ELF-1 (cell line): ENCODE measurements at places on chromosomes 7 and 10.

GRCh38 chr10:14173391-14173705 is 157.4 kb downstream of the FRMD4A start:
- DNase-seq, result no peak

GRCh38 chr10:30828680-30829079 is 199.1 kb upstream of the LYZL2 start:
- DNase-seq, result no peak

DNA sequence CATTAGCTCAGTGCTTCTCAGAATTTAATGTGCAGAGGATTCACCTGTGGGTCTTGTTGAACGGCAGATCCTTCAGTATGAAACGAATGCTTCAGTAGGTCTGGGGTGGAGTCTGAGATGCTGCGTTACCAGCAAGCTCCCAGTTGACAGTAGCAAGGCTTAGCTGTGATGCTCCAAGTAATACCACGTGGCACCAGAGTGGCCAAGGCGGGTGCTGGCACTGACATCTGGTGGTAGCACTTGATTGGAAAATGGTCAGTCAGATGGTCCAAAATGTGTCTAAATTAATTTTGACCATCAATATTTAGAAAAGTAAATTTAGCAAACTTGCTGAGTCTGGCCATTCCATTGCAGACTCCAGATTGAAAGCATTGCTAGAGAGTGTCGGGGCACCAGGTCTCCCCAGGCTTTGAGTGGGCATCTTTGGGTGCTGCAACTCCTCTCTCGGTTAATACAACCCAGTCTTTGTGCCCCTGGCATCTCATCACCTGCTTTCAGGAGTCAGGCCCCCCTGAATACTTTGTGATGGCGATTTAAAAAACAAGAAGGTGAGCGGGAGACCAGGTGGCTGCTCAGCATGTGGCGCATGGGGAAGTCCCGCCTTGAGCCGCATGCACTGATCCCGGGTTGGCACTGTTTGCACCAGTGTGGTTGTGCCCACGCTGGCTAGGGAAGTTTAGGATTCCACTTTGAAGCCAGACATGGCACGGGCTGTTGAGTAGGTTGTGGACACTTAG is 130.1 kb downstream of the NT5C2 start:
- no peak for DNase-seq

GRCh38 chr7:79241288-79242060 is 212.0 kb downstream of the MAGI2 start:
- DNase-seq, result no peak

DNA sequence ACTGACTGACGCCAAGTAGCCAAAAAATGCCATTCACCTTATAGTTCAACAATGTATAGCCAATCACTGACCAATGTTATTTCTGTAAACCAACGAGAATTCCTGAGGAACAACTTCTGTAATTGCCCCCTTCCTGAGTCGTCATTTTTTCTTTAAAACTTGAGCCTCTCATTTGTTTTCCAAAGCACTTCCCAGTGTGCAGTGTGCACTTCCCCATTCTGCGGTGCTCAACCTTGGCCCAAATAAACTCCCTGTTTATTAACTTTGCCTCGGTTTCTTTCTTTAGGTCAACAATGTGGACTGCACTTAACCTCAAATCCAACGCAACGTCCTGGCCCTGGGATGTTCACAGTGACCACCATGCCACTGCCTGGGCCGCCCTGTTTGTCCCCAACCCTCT is 15.1 kb downstream of the PKD1L1 start:
- no peak for DNase-seq

- no peak for DNase-seq
Measured at GRCh38 chr7:92973293-92973731, 136.9 kb upstream of the CDK6 start.

GRCh38 chr7:107879400-107880035 is 11.5 kb upstream of the DLD start:
- peak; percentile 45 for DNase-seq

- no peak for DNase-seq
Measured at GRCh38 chr7:18265611-18266281, 229.8 kb upstream of the HDAC9 start.

DNA sequence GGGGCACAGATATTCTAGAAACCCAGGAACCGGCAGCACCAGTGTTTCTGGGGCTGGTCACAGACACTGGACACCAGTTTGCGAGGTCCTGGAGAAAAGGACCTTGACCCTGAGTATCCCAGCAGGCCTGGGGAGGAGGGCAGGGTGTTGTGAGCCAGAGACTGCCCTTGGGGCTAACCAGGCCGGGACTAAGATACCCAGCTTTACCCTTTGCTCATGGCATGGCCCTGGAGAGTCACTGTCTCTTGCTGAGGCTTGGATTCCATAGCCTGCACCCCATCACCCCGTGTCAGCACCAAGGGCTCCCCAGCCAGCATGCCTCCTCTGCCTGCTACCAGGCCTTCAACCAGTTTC is 124.4 kb downstream of the COL26A1 start:
- no peak for DNase-seq

- no peak for DNase-seq
Measured at GRCh38 chr10:78614267-78614666, 454.5 kb upstream of the ZMIZ1 start.

DNA sequence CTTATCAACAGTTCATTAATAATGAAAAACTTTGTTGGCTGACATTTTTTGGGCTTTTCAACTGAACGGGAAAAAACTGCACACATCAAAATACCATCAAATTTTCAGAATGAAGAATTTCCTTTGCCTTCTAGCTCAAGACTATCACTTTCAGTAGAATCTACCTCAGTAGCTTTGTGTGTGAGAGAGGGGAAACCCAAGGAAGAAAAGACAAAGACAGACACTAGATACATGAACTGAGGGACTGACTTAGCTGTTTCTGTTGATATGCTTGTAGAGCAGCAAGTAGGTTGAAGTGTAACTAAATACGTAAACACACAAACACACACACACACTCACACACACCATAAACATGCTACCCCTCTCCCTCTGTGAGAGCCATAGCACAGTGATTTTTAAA is 257.1 kb downstream of the CDK14 start:
- DNase-seq, result no peak

DNA sequence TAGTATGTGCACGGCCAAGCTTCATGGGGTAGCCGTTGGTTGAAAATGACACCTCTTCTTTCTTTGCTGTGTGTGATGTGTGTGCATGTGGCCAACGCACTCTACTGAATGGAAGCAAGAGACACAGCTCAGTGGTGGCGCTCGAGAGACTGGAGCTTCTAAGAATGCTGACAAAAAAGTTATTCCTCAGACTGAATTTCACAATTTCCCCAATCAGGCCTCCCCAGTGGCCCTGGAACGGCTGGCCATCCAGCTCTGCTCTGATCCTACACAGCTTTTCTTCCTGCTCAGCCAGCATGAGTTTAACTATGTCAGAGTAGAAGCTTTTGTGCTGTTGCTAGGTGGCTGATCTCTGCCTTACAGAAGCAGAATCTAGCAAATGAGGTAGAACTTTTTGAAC is 186.7 kb upstream of the PLXDC2 start:
- DNase-seq, result peak; percentile 18

GRCh38 chr10:116756277-116756676 is 13.9 kb upstream of the HSPA12A start:
- DNase-seq, result no peak

DNA sequence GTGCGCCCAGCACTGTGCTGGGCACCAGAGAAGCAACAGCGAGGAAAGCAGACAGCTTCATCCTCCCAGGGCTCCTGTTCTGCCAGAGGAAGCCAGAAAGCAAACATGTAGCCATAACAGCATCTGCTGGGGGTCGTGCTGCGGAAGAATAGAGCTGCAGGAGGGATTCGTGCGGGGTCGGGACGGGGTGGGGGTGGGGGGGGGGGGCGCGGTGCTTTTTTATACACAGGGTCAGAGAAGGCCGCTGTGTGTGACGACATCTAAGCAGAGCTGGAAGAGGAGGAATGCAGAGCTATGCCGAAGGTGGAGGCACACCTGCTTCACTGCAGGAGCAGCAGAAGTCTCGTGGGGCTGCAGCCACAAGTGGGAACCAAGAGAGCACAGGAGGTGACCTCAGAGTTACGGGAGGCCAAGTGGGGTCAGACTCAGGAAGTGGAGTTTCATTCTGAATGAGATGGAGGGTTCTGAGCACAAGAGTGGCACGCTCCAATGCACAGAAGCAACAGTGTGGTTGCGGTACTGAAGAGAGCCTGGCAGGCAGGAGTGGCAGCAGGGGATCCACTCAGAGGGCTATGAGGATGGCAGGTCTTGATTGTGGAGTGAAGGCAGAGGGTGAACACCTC is 11.1 kb downstream of the PKD1L1 start:
- DNase-seq, result no peak

DNA sequence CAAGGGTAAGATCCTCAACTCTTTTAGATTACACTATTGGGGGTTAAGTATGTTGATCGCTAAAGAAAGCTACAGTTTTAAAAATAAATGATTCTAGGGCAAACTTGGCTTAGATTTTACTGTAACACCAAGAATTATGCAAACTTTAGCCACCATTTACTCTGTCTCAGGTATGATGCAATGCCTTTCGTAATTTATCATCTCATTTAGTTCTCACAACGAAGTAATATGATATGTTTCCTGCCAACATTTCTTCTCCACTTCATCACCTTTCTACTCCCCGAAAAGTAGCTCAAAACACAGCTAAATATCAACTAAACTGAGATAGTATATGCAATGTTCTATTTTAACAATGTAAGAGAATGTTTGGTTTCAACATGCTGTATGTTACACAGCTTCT is 21.1 kb downstream of the FAM133B start:
- no peak for DNase-seq

GRCh38 chr7:4439444-4439843 is 242.7 kb upstream of the FOXK1 start:
- DNase-seq, result no peak

- DNase-seq, result no peak
Measured at GRCh38 chr10:3745521-3745920, 39.5 kb downstream of the KLF6 start.

GRCh38 chr7:158077151-158077840 is 510.3 kb downstream of the PTPRN2 start:
- no peak for DNase-seq

- DNase-seq, result peak; percentile 70
Measured at GRCh38 chr7:47536661-47537611, 45.0 kb downstream of the TNS3 start.

DNA sequence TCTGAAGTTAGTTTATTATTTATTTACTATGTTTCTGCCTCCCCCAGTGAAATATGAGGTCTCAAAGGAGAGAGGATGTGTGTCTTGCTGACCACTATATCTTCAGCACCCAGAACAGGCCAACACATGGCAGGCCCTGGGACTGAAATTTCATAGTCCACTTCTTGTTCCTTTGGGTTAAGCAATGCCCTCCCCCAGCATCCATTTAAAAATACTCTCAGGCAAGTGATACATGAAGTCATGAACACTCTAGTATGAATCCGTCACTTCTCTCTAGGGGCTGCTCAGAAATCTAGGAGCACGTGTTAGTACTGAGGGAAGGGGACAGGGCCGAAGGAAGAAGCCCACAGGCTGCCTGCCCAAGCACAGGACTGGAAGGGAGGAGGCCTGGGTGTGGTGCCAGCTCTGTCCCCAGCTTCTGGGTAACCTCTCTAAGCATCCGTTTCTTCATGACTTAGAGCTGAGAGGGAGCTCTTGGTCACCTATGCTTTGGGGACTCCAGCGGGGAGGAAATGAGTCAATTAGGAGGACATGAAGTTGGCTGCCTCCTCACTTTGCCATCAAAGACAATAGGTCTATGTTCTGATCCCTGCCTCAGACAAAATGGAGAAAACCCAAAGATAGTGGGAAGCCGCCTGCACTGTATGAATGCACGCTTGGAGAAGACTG is 119.2 kb downstream of the KCNMA1 start:
- no peak for DNase-seq

DNA sequence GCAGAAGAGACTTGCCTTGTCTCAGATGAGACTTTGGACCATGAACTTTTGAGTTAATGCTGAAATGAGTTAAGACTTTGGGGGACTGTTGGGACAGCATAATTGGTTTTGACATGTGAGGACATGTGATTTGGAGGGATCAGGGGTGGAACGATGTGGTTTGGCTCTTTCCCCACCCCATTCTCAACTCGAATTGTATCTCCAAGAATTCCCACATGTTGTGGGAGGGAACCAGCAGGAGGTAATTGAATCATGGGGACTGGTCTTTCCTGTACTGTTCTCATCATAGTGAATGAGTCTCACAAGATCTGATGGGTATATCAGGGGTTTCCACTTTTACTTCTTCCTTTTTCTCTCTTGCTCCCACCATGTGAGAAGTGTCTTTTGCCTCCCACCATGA is 229.7 kb upstream of the KCND2 start:
- DNase-seq, result no peak

DNA sequence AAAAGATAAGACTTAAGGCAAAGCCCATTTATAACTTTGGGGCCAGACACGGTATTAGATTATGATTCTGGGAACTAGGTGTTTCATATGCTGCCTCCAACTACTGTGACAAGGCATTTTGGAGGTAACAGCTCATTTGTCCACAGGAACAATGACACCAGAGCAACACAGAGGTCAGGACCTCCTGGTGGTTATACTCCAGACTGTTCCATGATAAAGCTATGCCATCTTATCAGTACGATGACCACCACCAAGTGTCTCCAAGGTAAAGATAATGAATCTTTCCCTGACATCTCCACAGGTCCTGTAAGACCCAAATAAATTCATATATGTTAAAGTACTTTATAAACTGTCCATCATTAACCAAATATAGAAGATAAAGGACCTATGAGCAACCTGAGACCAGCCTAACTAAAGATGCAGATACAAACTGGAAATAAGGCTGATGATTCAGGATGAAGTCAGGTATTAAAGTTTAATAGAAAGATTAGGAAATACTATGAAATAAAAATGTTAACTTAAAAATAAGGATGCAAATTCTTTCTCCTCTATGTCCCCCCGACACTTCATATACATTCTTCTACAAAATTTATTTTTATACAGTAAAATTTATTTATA is 26.2 kb downstream of the CUL2 start:
- DNase-seq, result no peak

- DNase-seq, result no peak
Measured at GRCh38 chr7:29443552-29443951, 120.1 kb upstream of the PRR15 start.

- no peak for DNase-seq
Measured at GRCh38 chr10:130300608-130301020, 164.4 kb downstream of the GLRX3 start.

GRCh38 chr10:105586451-105587098 is 945.5 kb downstream of the SORCS3 start:
- DNase-seq, result no peak

- DNase-seq, result no peak
Measured at GRCh38 chr7:155322530-155322929, 24.9 kb downstream of the INSIG1 start.
